Foreskin keratinocyte (primary cell): ENCODE measurements at places on chromosomes 3 and 15. TPM values are rescaled to one million over a fixed set of nuclear protein-coding genes. Genes with fewer than 3 reads are reported as not detected.

GALNT15 gene
- not detected in 2 replicates for polyA plus RNA-seq

CCRL2 gene
- not detected in 2 replicates for polyA plus RNA-seq

RAD54L2 gene
- polyA plus RNA-seq: 2.1 and 2.4 TPM in 2 replicates

P2RY12 gene
- polyA plus RNA-seq: not detected in 2 replicates

COL6A5 gene
- polyA plus RNA-seq: not detected in 2 replicates

SGO1 gene
- polyA plus RNA-seq: 5.0 and 7.8 TPM in 2 replicates

EIF5A2 gene
- 3.5 and 3.9 TPM in 2 replicates for polyA plus RNA-seq

FGD5 gene
- polyA plus RNA-seq: not detected in 2 replicates

SLC6A1 gene
- polyA plus RNA-seq: not detected in 2 replicates

ANKUB1 gene
- 0.45 and 0.48 TPM in 2 replicates for polyA plus RNA-seq

C3orf20 gene
- not detected in 2 replicates for polyA plus RNA-seq

CLEC3B gene
- polyA plus RNA-seq: not detected in 2 replicates

LSAMP gene
- polyA plus RNA-seq: not detected in 2 replicates

CAPN3 gene
- 3.7 and 4.6 TPM in 2 replicates for polyA plus RNA-seq

GOLGA8J gene
- polyA plus RNA-seq: not detected in 2 replicates

CACNA1D gene
- not detected in 2 replicates for polyA plus RNA-seq

ETV5 gene
- polyA plus RNA-seq: 23.4 and 24.5 TPM in 2 replicates

SIDT1 gene
- polyA plus RNA-seq: 0.02 and 0.04 TPM in 2 replicates

CEP63 gene
- polyA plus RNA-seq: 11.0 and 13.4 TPM in 2 replicates

ATP13A5 gene
- not detected in 2 replicates for polyA plus RNA-seq
